Osteocyte (in vitro differentiated cells): ENCODE measurements at places on chromosomes 12 and 14. TPM values are rescaled to one million over a fixed set of nuclear protein-coding genes. Genes with fewer than 3 reads are reported as not detected.

GRCh38 chr12:60119327-60119726 is 523.5 kb downstream of the SLC16A7 start:
- no peak overlapping the region for H3K4me3 ChIP-seq
- no peaks in the 10 kb centered on the region for H3K36me3 ChIP-seq
- no peak overlapping the region for H3K27ac ChIP-seq
- peaks cover 4% of the 10 kb centered on the region for H3K4me1 ChIP-seq

The INHBC gene
- total RNA-seq, result not detected in 2 replicates

- peaks cover 29% of the 10 kb centered on the region for H3K4me1 ChIP-seq
- DNase-seq, result no peak
- no peaks in the 10 kb centered on the region for H3K27me3 ChIP-seq
Observed at GRCh38 chr14:90398315-90398839, 1.5 kb downstream of the CALM1 start.

- no peaks in the 10 kb centered on the region for H3K4me1 ChIP-seq
- peaks cover 4% of the 10 kb centered on the region for H3K27me3 ChIP-seq
- DNase-seq, result no peak
- no peaks in the 10 kb centered on the region for H3K36me3 ChIP-seq
- H3K4me3 ChIP-seq, result no peak overlapping the region
Observed at GRCh38 chr12:21891751-21892217, 49.4 kb downstream of the ABCC9 start.
